Stimulated activated CD8-positive, alpha-beta memory T cell treated with anti-CD3 and anti-CD28 coated beads, Interleukin-7, amount 100 ng/mL, for 1 hour (primary cell): ENCODE measurements at places on chromosomes 3 and 15.

DNA sequence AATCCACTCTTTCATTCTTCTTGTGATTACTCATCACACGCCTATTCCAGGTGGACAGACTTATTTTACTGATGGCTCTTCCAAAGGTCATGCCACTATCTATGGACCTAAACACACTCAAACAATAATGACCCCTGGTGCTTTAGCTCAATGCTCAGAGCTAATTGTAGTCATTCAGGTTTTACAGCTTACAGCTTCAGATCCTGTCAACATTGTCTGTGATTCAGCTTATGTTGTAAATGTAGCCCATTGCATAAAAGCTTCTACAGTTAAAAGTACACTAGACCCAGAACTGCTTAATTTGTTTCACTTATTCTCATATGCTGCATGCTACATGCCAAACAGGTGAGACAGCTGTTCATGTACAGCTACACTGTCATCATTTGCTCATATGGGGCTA, 49.2 kb downstream of the LSM3 start:
- DNase-seq: no peak

GRCh38 chr3:127207727-127208482, 15.0 kb downstream of the PRR23E start:
- no peak for DNase-seq

DNA sequence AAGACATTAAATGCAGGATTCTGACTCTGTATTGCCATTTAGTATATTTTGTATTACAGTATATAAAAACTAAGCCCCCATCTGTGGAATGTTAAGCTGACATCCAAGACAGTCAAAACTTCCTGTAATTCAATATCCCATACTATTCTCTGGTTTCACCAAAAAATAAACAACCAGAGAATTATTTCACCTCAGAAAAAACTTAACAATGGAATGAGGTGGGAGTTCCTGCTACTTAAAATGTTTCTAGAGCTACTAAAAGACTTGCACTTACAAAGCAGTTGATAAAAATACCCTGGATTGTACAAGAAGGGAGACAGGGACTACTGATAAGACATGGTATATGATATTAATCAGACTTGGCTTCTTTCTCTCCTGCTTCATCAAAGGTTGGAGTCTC, 8.3 kb downstream of the ARL13B start:
- DNase-seq: no peak

DNA sequence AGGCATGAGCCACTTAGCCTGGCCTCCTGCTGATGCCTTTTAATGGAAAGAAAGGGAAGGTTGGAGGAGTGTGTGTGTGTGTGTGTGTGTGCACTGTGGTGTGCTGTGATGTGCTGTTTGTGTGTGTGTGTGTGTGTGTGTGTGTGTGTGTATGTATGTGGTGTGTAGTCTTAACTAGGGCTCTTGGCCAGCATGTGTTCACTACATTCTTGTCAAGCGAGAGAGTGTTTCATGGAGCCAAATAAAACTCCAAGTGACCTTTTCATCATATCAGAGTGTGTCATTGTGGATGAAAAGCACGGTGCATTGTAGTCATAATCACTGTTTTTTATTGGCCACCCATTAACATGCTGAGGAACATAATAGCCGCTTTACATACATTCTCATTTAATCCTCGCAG, 30.8 kb upstream of the BHLHE40 start:
- no peak for DNase-seq

DNA sequence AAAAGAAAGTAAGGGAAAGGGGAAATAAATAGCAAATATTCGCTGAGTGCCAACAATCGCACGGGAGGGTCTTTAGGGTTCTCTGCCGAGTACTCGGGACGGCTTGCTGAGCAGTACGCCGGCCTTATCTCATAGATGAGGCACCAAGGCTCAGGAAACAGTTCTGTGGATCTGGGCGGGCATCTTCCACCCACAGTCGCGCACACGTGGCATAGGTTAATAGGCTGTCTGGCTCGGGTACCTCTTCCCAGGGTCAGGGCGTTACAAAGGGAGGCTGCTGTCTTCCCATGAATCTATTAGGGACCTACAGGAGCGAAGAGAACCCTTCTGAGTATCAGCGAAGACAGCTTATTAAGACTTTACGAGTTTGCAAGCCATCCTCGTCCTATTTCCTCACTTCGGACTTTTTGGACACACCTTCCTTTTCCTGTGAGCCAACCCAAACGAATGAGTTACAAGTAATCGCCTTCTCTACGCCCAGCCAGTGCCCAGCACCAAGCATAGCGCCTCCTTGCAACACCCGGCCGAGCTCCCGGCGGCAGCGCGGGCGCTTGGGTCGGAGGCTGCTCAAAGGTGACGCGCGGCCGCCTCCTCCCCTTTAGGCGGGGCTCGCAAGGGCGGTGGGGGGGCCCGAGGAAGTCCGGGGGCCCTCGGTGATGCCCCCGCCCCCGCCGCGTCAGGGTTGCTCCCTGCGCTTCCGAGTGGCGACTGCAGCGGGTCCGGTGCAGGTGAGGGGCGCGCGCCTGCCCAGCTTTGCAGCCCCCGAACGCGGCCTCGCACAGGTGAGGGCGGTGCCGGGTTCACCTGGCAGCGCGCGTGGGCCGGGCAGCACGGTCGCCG, at the start of gene MCTP2:
Gene MCTP2, plus strand, starts transcription at position 679 of the 840 bp plus-strand sequence. CDS start 66,705 bp downstream, outside the sequence.
- peak; percentile 66 for DNase-seq

DNA sequence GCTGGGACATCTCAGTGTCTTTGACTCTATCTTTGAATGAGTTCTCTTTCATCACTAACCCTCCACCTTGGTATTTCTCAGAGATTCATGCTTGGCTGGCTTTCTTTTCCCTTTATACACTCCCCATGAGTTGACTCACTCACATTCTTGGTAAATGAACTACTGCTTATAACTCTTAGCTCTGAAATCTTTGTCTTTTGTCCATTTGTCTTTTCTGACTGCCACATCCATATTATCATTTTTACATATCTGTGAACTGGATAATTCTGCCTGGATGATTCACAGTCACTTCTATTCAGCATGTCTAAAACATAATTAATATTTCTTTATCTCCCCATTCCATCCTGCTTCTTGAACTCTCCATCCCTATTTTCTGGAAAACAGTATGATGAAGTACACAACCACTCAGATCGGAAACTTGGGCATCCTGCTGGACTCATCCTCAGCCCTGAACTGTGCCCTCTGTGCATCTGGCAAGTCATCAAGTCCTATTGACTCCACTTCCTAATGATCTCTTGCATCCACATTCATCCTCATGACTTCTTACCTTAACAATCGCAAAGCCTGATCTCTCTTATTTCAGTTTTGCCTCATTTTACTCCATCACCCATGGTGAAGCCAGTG, 66.9 kb downstream of the KCNAB1 start:
- no peak for DNase-seq

- DNase-seq: no peak
These were observed 70.4 kb downstream of the CPN2 start for GRCh38 chr3:194280777-194281176.

DNA sequence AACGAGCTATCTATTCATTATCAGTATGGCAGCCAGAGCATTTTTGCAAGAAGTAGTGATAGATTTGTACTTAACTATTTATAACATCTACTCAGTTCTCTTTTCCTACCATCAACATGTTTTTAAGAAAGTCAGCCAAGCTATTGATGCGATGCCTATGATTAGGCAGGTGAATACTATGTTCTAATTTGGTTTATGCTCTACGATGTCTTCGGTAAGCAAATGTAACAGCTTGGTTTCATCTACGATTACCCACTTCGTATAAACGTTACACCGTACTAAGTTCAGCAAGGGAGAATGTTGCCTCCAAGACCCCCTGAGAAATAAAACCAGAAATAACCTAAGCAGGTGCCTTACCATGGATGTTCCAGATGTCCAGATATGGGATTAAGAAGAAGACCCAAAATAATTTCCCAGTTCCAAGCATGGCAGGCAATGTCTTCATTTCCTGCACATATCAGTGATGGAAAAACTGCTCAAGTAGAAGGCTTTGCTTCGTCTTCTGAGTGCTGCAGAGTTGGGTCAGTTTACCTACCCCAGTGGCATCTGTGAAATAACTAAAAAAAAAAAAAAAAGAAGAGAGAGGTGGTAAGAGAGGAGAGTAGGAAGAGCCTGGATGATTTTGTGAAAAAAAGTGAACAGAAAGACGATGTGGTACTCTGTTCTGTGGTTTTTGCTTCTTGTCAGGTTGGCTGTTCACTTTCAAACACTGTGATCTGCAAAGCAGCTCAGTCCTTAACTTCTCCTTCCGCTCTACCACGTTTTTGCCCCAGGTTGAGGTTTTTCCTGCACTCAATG, at the start of gene BTLA:
Gene BTLA, minus strand, starts transcription at position 559 of the 798 bp plus-strand sequence. Its CDS starts 114 bp downstream, at position 445.
- DNase-seq: no peak

DNA sequence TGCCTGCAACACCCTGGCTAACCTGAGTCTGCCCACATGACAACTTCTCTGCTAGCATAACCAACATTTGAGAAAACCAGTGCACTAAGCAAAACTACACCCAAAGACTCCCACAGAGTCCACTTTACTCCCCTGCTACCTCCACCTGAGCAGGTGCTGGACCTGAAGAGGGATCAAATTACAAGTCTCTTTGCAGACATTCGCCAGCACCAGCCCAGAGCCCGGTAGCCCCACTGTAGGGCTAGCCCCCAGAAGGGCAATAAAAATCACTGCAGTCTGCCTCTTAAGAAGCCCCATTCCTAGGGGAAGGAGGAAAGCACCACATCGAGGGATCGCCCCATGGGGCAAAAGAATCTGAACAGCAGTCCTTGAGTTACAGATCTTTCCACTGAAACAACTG, 472.2 kb downstream of the GRM7 start:
- no peak for DNase-seq

DNA sequence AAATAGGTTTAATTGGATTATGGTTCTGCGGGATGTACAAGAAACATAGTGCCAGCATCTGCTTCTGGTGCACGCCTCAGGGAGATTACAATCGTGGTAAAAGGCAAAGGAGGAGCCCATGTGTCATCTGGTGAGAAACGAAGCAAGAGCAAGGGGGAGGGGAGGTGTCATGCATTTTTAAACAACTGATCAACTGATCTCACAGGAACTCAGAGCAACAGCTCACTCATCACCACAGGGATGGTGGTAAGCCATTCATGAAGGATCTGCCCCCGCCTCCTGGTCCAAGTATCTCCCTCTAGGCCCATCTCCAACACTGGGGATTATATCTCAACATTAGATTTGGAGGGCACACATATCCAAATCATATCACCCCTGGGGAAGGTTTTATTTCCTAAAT, 42.1 kb upstream of the FGF7 start:
- no peak for DNase-seq
